Effector CD4-positive, alpha-beta T cell (primary cell): ENCODE measurements at places on chromosomes 4 and X.
A peak's percentile ranks its signal among the peaks of the same experiment; 100 is the strongest.

GRCh38 chr4:74555231-74555630, 110.3 kb downstream of the AREG start:
- DNase-seq = no peak

DNA sequence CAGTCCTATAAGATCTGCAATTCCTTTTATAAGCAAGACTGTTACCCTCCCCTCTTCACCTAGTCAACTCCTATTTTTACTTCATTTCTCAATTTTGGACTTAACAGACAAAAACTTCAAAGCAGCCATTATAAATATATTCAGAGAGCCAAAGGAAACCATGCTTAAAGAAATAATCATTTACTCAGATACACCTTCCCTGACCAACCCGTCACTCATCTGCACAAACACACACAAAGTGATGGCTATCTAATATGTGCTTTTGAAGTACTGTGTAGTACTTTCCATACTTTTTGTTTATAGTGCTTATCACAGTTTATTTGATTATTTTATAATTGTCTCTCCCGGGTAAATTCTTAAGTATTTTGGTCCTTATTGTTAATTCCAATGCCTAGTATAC, 117.2 kb downstream of the TBC1D19 start:
- no peak for DNase-seq

DNA sequence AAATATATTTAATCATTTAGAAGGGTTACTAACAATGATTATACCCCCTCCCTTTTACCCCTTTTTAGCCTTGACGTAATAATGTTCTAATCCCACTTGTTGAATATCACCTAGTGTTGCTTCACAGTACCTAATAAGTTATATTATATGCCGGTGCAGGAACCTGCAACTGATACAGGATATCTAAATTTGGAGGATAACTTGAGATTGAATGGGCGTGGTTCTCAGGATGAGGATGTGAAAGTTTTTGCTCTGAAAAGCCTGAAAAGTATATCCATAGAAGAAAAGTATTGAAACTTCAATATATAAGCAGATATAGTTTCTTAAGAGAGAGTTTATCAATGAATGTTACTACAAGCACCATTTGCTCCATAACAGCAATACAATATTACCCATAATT, 59.8 kb downstream of the ZNF711 start:
- DNase-seq = no peak

- DNase-seq = no peak
Measured at GRCh38 chr4:110898290-110898689, 275.4 kb upstream of the PITX2 start.

DNA sequence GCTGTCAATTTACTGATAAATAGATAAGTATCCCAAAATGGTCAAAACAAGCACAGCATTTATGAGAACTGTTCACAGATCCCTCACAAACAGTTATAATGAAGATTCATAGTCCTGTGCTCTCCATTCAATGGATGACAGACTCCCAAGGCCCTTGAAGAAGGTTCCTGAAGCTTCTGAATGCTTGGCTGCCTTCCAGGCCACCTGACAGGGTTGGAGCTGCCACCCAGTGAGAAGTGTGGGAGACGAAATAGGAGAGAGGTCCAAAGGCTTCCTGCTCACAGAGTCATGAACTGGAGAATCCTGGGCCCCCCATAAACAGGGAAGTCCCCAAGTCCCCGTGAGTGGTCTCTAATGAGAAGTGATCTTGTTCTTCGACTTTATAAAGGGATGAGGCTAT, 26.0 kb upstream of the ANXA3 start:
- no peak for DNase-seq

GRCh38 chr4:113468165-113469022, 293.1 kb downstream of the CAMK2D start:
- DNase-seq = no peak

DNA sequence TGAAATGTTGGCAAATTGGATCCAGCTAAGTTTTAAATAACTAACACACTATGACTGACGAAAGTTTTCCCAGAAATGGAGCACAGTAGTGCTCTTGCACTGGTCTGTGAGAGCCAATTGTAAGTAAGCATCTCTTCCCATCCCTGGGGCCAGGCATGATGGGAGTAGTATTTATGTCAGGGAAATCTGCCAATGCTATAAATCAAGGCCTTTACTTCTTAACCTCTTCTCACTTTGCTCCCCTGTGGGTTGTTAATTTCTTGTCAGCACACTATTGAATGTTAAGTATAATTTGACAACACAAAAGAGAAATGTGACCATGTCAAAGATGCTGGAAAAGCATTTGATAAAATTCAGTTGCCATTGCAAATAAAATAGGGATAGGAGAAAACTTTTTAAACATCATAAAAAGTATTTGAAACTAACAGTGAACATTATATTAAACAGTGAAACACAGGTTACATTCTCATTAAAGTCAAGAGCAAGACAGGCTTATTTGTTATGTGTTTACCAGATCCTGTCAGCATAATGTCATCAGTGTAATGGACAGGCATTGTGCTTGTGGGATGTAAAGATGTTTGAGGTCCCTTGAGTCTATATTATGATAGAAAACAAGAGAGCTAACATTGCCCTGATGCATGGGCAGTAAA, 5.0 kb downstream of the F8A1 start:
- DNase-seq = no peak

GRCh38 chrX:8815460-8816065, 14.4 kb upstream of the FAM9A start:
- peak; percentile 17 for DNase-seq

- DNase-seq = no peak
Measured at GRCh38 chr4:143351149-143351691, 14.5 kb downstream of the GAB1 start.

GRCh38 chr4:123031664-123032063, 109.3 kb upstream of the NUDT6 start:
- no peak for DNase-seq

GRCh38 chr4:53050361-53050774, 188.3 kb downstream of the RASL11B start:
- no peak for DNase-seq

DNA sequence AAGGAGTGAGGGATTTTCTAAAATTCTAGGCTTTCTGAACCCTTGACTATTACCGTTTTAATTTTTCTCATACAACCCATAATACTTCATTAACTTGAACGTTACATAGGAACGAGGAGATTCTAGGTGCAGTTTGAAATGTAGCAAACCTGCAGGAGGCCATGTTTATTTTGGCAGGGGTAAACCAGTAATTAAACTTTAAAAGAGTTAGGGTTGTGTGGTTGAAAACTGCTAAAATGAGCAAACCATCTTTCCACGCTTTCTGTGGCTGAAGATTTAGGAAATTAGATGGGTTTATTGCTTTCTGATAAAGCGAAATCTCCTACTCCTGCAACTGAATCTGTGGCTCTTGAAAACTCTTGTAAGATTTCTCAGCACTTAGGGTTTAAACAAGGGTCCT, 1.7 kb downstream of the PHEX start:
- DNase-seq = no peak
